ENCODE measurements at places on chromosomes 6 and 20. TPM values are rescaled to one million over a fixed set of nuclear protein-coding genes. Genes with fewer than 3 reads are reported as not detected.

LGSN gene
- total RNA-seq = not detected

TRIM31 gene
- not detected for total RNA-seq

FYN gene
- 64.6 TPM for total RNA-seq

CLIC5 gene
- not detected for total RNA-seq

ID4 gene
- 15.8 TPM for total RNA-seq

GNAS-AS1 gene
- total RNA-seq = 0.87 TPM

KHDC1L gene
- not detected for total RNA-seq

BMP5 gene
- total RNA-seq = not detected

ACTL10 gene
- total RNA-seq = 2.1 TPM

OVOL2 gene
- total RNA-seq = not detected

NR2E1 gene
- total RNA-seq = not detected

C6orf141 gene
- total RNA-seq = 55.3 TPM
